Activated CD8-positive, alpha-beta memory T cell treated with anti-CD3 and anti-CD28 coated beads for 4 hours (primary cell): ENCODE measurements at places on chromosomes 2 and 18.

DNA sequence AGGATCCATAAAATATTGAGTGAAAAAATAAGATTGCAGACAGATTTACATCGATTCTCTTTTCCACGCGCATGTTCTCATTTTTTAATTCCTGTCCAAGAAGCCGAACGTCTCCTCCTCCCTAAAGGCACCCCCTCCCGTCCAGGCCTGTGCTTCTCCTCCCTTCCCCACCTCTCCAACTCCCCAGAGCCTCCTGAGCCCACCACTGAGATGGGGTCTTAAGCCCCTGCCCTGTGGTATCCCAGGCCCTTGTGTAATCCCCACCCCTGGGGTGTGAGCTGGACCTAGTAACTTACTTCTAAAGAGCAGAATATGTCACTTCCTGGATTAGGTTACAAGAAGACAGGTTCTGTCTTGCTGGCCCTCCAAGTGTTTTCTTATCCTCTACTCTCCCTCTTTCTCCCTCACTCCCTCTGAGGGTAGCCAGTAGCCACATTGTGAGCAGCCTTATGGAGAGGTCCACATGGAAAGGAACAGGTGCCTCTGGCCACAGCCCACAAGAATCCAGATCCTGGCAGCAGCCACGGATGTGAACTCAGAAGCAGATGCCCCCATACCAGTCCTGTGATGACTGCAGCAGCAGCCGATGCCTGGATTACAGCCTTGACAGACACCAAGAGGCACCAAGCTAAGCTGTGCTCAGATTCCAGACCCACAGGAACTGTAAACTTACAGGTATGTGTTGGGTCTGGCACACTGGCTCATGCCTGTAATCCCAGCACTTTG, 39.6 kb upstream of the OTOS start:
- no peak for DNase-seq

DNA sequence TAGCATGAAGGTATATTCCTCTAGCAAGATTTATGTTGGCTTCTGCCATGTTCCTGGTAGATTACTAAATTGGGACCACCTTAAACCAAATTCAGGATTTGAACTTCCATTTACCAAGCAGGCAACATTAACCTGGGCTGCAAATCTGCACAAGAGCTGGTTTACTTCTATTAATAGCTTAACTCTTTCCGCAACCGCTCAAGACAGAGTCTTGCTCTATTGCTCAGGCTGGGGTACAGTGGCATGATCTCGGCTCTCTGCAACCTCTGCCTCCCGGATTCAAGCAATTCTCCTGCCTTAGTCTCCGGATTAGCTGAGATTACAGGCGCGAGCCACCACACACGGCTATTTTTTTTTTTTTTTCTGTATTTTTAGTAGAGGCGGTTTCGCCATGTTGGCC, 8.4 kb downstream of the MARCHF7 start:
- DNase-seq = no peak

- DNase-seq = no peak
These were observed 1.0 kb upstream of the PEX13 start for GRCh38 chr2:61016392-61017002.

GRCh38 chr2:68932402-68932801, 20.3 kb downstream of the GKN2 start:
- DNase-seq = no peak

DNA sequence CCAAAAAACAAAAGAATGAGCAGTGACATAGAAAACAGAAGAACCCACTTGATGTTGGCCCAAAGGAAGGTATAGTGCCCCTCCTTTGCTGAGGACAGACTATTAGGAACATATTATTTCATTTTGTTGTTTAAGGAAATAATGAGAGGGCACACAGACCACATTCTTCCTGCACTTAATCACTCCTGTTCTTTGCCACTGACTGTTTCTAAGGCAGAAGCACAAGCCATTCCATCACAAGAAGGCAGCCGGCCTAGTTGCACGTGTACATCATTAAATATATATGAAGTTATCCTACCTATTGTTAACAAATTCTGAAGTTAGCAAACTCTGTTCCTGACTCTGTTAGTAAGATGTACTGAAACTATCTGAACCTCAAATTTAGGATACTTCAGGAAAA, 110.0 kb downstream of the LNPK start:
- no peak for DNase-seq

- no peak for DNase-seq
These were observed 697.9 kb upstream of the FANCL start for GRCh38 chr2:58938988-58939387.

DNA sequence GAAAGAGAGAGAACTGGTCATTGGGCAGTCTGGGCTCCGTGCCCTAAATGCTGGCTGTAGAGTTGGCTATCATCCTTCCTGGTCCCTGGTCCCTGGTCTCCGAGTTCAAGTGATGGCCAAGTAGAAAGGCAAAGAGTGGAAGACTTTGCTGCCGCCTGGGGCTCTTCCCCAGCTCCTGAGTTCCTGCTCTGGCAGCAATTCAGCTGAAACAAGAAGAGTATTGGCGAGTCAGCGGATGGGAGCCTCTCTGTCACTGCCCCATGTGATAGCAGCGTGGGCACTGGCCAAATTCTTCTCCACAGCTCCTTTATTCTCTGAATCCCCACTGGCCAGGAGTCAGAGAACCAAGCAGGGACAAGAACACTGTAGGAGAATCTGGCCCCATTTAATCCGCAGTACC, 351.0 kb upstream of the POU3F3 start:
- DNase-seq = no peak

- no peak for DNase-seq
These were observed 1112.7 kb upstream of the NRXN1 start for GRCh38 chr2:52144590-52144989.

DNA sequence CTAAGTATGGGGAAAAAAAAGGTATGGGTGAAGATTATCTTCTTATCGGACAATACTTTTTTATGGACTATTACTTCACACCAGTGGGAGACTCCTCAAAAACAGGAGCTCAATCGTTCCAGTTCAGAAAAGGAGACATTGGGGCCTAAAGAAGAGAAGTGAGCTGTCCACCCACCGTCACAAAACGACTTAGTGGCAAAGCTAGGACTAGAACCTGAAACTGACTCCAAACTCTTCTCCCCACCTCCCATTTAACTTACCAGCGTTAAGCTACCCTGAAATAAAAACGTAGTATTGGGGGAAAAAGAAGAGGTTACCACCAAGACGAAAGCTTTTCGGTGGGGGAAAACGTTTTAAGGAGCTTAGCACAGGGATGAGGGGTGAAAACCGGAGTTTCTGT, 503 bp downstream of the GTF3C3 start:
- DNase-seq = no peak

DNA sequence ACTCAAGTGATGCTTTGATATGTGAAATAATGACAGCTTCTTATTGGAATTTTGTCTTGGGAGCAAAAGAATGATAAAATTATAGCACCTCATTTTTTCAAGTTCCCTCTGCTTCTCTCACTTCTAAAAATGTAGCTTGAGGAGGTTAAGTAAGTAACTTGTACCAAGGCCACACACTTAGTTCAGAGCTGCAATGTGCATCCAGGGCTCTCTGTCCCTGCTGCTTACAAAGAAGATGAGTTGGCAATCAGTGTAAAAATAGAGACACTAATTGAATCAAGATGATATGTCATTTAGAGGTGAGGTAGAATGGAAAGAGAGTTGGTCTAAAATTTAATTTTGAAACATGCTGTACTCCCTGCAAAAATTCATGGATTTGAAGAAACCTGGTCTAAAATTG, 312.0 kb upstream of the TNP1 start:
- no peak for DNase-seq

DNA sequence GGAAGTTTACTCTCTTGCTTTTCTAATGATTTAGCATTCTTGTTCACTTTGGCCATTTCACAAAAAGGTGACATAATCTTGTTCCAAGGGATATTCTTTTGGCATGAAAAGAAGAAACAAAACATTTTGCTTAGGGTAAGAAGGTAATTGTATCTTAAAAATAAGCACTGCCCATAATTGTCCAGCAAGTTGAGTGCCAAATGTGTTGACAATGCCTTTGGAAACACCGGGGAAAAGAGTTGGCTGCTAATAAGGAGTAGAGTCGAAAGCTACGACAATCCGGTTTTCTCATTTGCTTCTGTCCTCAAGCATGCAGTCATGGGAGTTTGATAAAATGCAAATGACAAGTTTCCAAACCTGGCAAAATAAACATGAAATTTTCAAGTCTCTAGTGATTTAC, 27.3 kb downstream of the ITGAV start:
- no peak for DNase-seq

DNA sequence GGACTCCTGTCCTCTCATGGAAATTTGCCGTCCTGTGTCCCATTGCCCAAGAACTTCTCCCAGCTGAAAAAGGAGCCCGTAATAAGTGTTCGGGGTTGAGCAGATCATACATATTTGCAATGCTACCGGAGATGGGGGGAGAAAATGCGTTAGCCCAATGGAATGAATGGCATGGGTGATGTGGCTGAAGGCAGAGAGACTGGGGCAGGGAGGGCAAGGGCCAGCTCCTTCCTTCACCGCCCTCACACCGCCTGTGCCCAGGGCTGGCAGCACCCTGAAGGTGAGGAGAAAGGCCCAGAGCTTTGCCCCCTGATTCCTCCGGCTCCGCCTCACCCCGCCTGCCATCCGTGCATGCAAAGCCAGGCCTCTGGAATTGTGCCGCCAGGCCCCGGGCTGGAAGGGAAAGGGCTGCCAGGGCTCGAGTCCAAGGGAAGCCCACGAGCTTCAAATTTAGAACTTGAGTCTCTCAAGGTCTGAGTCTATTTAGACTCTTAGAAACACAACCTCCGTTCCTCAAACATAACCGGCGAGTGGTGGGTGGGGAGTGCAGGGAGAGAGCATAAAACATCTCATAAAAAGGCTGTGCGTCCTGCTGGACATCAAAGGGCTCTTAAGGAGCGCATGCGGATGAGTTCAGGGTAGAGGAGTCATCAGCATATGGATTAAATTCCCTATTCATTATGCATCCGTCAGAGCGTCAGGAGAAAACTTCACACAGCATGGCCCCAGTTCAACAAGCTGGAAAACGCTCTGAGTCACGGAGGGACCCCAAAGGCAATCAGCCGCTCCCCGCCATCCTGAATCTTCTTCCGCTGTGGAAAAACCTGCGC, 121.7 kb upstream of the GLI2 start:
- no peak for DNase-seq

GRCh38 chr2:85976106-85976920, 87.5 kb upstream of the ST3GAL5 start:
- no peak for DNase-seq

- no peak for DNase-seq
These were observed at the start of gene SERPINB13 for GRCh38 chr18:63586966-63587365. Gene SERPINB13 (plus strand): TSS chr18:63587343. CDS start chr18:63588668, 1,325 bp downstream.

DNA sequence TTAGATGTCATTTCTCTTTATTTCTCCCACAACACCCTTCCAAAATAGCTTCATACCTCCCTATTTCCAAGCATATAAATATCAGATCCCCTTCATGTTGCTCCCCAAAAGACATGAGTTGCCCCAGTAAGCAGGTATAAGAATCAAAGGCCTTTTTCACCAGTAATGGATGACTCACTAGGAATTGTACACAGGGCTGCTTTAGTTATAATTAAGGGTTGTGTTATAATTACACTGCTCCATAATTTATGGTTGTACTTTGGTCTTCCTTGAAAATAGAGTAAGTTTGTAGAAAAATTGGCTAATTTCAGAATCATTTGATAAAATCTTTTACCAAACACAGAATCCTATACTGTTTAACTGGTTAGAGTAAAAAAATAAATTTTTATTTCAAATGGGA, 8.8 kb upstream of the AQP4 start:
- DNase-seq = no peak
